ENCODE measurements at places on chromosomes 2 and 18. TPM values are rescaled to one million over a fixed set of nuclear protein-coding genes. Genes with fewer than 3 reads are reported as not detected.
A peak's percentile ranks its signal among the peaks of the same experiment; 100 is the strongest.

LYPD1 gene
- 3.3 TPM for polyA plus RNA-seq

MERTK gene
- polyA plus RNA-seq: 4.4 TPM

CNDP1 gene
- polyA plus RNA-seq: 0.31 TPM

SIX3 gene
- polyA plus RNA-seq: not detected

REG1B gene
- not detected for polyA plus RNA-seq

GRCh38 chr2:9002637-9003365 is 683 bp downstream of the MBOAT2 start:
- peak; percentile 22 for DNase-seq

GRCh38 chr2:19425419-19425818 is 67.0 kb upstream of the OSR1 start:
- peak; percentile 19 for DNase-seq

DNA sequence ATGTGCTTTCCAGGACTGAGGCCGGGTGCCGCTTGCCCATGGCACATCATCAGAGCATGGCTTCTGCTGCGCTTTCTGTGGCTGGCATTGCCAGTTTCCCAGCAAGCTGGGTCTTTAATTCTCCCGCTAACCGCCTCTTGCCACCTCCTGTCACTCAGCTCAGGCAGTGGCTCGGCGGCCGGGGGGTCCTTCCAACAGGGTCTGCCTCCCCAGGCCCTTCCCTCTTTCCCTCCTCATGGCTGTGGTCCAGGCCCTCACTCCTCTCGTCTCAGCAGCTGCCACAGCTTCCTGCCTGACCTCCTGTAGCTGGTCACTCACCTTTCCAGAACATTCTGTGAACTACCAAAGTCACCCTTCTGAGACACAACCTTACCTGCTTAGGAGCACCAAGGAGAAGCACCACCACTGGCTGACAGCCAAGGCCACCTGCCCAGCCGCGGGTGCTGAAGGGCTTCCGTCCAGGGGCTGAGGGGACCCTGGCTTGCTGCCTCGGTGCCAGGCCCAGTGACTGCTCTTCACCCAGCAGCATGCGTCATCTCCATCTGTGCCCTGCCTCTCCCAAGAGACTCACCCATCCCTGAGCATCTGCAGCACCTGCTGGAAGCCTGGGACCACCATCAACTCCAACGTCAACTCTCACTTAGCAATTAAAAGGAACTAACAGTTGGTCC is 22.6 kb downstream of the CHMP1B start:
- no peak for DNase-seq

DNA sequence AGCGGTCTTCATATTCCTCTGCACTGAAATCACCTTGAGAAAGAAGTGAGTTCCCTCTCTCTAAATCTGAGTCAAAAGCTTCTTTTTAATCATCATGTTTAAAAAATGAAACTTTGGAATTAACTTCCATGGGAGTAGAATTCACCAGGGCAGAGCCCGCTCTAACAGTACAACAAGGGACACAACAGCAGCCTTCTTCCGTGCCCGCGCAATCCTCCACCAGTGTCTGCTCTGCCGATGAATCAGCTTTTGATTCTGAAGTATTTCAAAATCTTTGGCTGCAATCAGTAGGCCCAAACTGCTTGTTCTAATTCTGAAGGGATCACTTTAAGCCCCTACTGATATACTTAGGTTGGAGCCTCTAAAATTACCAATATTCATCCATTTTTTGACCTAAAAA is 76.9 kb downstream of the USP40 start:
- DNase-seq: no peak

GRCh38 chr2:201357221-201357620 is at the start of gene FLACC1:
Gene FLACC1, minus strand, starts transcription at chr2:201357345. Its CDS starts 5,941 bp downstream, at chr2:201351404.
- peak; percentile 79 for DNase-seq

- peak; percentile 32 for DNase-seq
Observed at GRCh38 chr18:8367217-8367988, 241.8 kb upstream of the RAB12 start.

DNA sequence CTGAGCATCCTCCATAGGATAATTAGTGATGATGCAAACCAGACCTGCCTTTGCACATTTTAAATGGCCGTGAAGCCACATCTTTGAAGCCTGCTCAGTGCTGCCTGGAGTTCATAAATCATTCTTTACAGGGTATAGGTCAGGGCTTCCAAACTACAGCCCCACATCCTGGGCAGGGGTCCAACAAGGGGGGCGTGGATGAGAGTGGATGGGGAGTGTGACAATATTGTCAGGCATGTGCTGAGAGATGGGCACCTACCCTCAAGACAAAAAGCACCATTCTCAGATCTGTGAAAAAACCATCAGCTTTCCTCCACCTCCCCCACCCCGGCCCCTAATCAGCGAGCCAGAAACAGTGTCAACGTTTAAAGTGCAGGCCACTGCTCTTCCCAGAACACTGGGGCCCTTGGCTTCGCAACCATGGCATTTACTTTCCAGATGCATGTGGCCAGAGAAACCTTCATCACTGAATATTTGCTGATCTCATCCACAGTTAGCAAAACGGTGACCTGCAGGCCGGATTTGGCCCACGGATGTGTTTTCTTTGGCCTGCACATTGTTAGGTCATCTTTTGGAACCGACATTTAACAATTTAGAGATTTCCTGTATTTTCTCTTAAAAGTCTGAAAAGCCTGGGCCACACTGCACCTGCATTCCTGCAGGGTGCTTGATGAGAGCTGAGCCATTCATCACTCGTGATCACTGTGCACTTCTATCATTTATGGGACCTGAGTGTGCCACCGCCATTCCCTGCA is 130.7 kb downstream of the ANKRD44 start:
- DNase-seq: peak; percentile 66

DNA sequence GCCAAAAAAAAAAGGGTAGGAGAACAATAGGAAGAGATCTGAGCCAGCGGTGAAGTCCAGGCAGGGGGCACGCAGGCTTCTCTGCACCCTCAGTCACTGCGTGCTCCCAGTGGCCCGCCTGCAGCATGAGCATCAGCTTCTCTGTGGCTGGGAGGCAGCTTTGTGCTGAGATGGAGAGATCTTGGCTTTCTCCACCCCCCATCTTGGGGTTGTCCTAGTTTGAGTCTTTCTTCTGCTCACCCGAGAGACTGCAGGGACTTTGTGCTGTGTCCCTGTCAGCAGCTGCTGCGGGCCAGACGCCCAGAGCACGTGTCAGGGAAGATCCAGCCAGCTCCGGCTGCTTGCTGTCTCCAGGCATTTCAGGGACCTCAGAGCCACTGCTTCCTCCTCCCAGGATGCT is 20.3 kb downstream of the TRAPPC12 start:
- DNase-seq: peak; percentile 67
